ENCODE measurements at places on chromosomes 7 and 10.
A peak's percentile ranks its signal among the peaks of the same experiment; 100 is the strongest.

DNA sequence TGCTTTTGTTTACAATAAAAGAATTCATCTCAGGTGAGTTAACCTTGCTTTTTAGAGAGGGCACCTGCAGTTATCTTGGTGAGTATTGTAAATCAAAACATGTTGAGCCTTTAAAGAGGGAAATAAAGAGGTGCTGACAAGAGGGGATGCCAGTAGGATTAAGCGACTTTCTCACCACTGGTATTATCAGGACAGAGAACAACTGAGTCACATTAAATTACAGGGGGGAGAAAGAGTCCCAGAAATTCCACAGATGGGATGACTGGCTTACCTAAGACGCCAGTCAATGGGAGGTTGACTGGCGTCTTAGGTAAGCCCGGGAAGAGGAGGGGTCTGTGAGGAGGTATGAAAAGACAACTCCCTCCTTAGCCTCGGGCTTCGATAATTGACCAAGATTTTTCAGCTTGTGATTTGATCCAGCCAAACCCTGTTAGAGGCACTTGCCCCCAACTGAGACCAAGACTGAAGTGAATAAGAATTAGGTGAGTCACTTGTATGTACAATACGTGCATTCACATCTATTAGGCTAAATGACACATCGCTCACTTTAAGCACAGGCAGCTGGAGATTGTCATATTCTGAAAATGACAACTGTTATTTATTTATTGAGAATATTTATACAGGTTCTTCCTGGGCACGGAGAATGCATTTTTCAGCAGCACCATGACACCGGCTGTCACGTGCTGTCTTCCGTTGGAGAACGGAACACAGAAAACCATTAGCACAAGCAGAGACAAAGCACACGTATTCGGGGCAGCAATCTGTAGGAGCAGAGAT lies 117.6 kb downstream of the SEM1 start:
- DNase-seq, result no peak

DNA sequence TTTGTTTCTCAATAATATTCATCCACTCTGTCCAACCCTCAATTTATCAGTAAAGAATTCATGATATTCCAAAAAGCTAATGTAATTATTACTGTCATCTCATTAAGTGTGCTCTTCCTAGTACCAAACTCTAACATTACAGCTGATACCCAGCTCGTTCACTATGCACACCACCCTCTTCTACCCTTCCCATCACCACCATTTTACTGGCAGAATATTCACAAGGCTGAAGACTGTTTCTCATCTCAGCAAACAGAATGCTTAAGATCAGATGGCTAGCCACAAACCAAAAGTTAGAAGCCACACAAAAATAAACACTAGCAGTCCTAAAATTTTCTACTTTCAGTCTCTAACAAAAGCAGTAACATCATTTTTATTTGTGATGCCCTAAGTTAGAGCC lies 121.5 kb downstream of the SRPK2 start:
- no peak for DNase-seq

- DNase-seq, result no peak
Observed at GRCh38 chr10:126564326-126564888, 106.1 kb downstream of the C10orf90 start.

DNA sequence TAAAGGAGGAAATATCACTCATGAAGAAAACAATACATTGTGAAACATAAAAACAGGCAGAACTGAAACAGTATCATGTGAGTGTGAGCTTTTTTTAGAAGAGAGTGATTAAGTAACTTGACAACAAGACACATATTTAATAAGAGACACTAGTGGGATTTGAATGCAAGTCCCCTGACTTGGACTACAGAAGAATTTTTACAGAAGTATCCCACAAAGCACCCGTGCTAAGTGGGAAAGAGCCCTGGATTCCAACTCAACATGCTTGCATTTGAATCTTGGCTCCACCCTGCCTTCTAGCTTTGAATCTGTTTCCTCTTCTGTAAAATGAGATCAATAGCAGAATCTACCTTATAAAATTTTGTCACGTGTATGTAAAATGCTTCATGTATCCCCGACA lies 166.2 kb downstream of the ZNF365 start:
- DNase-seq, result no peak

GRCh38 chr7:24778543-24779282 lies 21.4 kb upstream of the GSDME start:
- peak; percentile 59 for DNase-seq

DNA sequence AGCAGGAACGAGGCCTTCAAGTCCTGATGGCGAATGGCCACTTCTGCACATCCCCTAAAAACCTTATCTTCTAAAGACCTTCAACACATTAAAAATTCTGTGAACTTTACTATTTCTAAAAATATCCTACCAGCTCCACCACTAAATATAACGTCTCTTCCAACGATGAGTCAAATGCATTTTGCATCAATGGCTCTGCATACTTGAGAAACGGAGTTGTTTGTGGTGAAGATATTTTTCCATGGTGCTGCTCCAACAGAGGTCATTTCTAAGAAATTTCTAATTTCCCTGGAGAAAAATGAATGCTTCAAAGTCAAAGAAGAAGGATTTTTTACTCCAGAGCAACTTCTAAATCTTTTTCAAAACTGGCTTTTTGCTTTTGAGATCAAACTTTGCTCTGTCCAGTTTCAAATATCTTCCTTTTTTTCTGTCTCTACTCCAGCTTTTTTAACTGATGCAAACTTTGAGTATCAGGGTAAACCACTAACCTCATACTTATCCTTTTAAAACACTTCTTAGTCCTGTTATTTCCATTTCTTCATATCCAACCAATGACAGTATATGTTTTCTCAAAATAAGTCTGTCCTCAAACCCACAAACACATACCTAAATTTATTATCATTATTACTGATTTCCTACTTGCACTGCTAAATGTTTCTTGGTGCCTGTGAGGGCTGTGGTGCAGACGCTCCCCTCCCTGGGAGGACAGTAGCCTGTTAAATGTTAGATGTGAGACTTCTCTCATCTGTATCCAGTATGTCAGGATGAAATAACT lies 258.1 kb downstream of the KLF6 start:
- DNase-seq, result no peak

DNA sequence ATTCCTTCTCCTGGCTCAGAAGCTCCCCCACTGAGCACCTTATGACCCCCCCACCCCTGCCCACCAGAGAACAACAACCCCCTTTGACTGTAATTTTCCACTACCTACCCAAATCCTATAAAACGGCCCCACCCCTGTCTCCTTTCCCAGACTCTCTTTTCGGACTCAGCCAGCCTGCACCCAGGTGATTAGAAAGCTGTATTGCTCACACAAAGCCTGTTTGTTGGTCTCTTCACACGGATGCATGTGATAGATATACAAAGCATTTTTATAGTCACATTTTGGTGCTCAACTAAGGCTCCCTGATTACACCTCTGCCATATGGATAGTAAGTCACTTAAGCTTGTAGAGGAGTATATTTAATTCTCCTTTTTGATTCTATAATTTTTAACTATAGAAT lies 985.8 kb downstream of the REEP3 start:
- DNase-seq, result no peak

DNA sequence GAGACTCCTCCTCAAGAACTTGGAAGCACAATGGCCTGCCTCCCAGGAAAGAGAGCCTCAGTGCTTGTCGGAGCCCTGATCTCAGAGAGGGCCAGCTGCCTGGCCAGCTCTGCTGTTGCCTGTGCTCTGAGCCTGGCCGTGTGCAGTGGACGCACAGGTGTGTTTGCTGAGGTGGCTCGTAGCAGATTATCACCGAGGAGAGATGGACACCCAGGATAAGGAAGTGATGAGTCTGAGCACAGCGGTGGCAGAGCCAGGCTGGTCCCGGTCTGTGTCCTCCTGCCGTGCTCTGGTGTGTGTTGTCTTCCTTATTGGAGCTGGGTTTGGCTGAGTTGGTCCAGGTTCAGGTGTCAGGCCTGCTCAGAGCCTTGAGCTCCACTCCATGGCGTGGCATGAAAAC lies 208.5 kb downstream of the EBF3 start:
- no peak for DNase-seq

- DNase-seq, result no peak
Observed at GRCh38 chr10:129192344-129193128, 274.5 kb upstream of the MGMT start.

GRCh38 chr10:112526906-112527305 lies 79.9 kb downstream of the VTI1A start:
- DNase-seq, result no peak

DNA sequence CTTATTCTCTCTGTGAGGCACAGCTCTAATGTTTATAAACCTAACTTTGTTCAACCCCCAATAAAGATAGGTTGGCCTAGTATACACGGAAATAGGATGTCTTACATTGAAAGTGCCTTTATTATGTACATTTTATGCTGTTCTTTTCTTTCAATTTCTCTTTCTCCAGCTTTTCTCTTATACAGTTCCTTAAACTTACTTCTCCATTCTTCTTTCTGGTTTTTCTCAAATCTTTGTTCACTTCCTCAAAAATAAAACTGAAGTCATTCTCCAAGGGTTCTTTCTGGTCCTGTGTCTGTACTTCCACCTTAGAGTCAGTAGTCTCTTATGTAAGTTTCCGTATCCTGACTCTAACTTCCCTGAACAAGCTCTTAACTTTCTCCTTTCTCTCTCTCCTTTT lies 29.2 kb upstream of the NAMPT start:
- no peak for DNase-seq

Data from T-helper 1 cell (primary cell).